ENCODE measurements at places on chromosomes 5 and 9. TPM values are rescaled to one million over a fixed set of nuclear protein-coding genes. Genes with fewer than 3 reads are reported as not detected.

Gene NSG2
- not detected for total RNA-seq

- H3K4me1 ChIP-seq, result peaks cover 42% of the 10 kb centered on the region
- no peak overlapping the region for H3K4me3 ChIP-seq
- no peaks in the 10 kb centered on the region for H3K27me3 ChIP-seq
- H3K27ac ChIP-seq, result no peak overlapping the region
These were observed 3.9 kb downstream of the C9orf72 start for GRCh38 chr9:27569406-27569805.

- DNase-seq, result no peak
- peaks cover 12% of the 10 kb centered on the region for H3K36me3 ChIP-seq
- H3K27ac ChIP-seq, result no peak overlapping the region
- H3K4me3 ChIP-seq, result no peak overlapping the region
These were observed 35.5 kb downstream of the RAPGEF1 start for GRCh38 chr9:131704141-131704983.

Gene EQTN
- not detected for total RNA-seq

DNA sequence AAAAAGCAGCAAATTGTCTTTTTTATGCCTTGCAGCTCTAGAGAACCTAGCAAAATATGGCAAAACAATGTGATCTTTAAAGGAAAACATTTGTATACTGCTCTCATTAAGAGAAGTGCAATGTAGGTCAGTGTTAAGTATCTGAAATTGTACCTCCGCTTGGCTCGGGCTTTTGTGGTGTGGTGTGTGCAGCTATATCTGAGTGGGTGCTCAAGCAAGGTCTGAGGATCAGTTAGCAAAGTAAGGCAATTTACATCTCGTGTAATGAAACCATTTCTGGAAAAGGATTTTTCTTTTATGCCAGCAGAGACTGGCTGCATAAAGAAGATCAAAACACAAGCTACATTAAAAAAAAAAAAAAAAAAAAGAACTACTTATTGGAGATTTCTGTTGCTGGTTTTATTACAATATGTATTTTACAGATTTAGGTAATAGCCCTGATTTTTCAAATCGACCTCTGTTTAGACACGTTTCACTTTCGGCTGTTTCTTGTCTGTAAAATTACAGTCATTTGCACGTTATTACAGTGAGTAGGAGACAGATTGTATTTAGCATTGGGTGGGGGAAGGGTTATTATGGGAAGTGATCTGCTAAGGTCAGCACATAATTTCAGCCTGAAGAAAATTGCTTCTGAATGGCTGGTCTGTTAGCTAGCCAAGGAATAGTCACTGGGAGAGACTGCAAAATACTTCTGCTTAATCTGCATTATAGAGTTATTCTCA, 7.9 kb upstream of the ZNF608 start:
- no peak for DNase-seq
- H3K27me3 ChIP-seq, result peaks cover 7% of the 10 kb centered on the region
- H3K36me3 ChIP-seq, result no peaks in the 10 kb centered on the region

DNA sequence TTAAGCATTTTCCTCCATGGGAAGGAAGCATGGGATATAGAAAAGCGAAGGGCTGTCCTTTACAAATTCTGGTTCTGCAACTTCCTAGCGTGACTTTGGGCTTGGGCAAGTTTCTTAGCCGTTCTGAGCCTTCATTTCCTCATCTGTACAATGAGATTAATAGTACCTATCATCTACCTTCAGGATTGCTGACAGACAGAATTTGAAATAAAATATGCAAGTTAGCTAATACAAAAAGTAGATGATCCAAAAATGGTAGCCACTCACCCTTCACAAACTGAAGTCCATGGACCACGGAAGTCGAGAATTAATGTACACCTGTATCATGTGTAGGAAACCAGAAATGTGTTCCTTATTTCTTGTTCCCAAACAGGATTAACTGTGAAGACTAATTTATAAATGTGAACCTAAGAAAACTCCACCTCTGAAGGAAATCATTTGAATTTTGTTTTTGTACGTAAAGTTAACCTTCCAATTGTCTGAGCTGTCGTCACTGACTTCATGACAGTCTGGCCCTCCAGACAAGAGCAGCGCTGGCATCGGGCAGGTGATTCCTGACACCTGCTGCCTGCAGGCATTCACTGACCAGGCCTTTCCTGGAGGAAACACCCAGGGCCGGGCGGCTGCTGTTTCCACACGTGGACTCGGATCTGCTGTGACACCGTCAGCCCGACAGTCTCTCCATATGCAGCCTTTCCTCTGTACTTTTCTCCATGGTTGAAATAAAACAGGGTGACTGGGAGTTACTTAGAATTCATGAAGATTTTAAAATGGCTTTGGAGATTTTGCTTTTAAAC, 63.4 kb downstream of the PSMB7 start:
- H3K4me3 ChIP-seq, result no peak overlapping the region
- DNase-seq, result no peak
- H3K4me1 ChIP-seq, result peaks cover under 1% of the 10 kb centered on the region

- no peaks in the 10 kb centered on the region for H3K27me3 ChIP-seq
- peaks cover 7% of the 10 kb centered on the region for H3K36me3 ChIP-seq
- H3K4me1 ChIP-seq, result peaks cover 19% of the 10 kb centered on the region
- no peak overlapping the region for H3K27ac ChIP-seq
These were observed 71.2 kb upstream of the GNA14 start for GRCh38 chr9:77719321-77719720.

- no peak for DNase-seq
- H3K27me3 ChIP-seq, result peaks cover 4% of the 10 kb centered on the region
- peaks cover 5% of the 10 kb centered on the region for H3K4me1 ChIP-seq
- no peak overlapping the region for H3K4me3 ChIP-seq
- no peaks in the 10 kb centered on the region for H3K36me3 ChIP-seq
These were observed 161.0 kb downstream of the SLC25A46 start for GRCh38 chr5:110899566-110900412.

Gene PTPN3
- 0.58 TPM for total RNA-seq

GRCh38 chr5:172356047-172356446, 72.5 kb upstream of the UBTD2 start:
- no peaks in the 10 kb centered on the region for H3K36me3 ChIP-seq
- H3K27ac ChIP-seq, result no peak overlapping the region
- peaks cover 2% of the 10 kb centered on the region for H3K27me3 ChIP-seq
- no peaks in the 10 kb centered on the region for H3K4me1 ChIP-seq
- no peak overlapping the region for H3K4me3 ChIP-seq

GRCh38 chr9:81470864-81471263, 218.5 kb downstream of the TLE1 start:
- no peaks in the 10 kb centered on the region for H3K36me3 ChIP-seq
- no peak overlapping the region for H3K4me3 ChIP-seq
- H3K27ac ChIP-seq, result no peak overlapping the region
- no peak for DNase-seq
- peaks cover 2% of the 10 kb centered on the region for H3K27me3 ChIP-seq
- no peaks in the 10 kb centered on the region for H3K4me1 ChIP-seq

DNA sequence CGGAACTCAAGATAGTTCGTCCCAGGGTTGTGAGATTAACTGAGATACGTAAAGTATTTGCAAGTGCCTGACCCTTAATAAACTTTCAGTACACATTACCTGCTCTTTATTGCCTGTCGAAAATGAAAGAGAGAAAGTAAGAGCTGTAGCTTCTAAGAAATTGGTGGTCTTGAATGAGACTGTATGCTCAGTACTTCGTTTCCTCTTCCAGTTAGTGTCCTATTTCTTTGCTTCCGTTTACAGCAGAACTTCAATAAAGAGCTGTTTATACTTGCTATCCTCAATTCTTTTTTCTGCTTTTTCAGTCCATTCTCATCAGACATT, 534 bp downstream of the SRFBP1 start:
- peaks cover 41% of the 10 kb centered on the region for H3K4me1 ChIP-seq
- H3K4me3 ChIP-seq, result peak overlapping the region; percentile 97
- DNase-seq, result no peak
- H3K36me3 ChIP-seq, result peaks cover 24% of the 10 kb centered on the region
- H3K27me3 ChIP-seq, result peaks cover 9% of the 10 kb centered on the region
- peak overlapping the region; percentile 99 for H3K27ac ChIP-seq

GRCh38 chr5:169354921-169355320, 54.0 kb upstream of the SLIT3 start:
- no peak overlapping the region for H3K4me3 ChIP-seq
- H3K4me1 ChIP-seq, result no peaks in the 10 kb centered on the region
- no peak overlapping the region for H3K27ac ChIP-seq
- DNase-seq, result no peak
- H3K36me3 ChIP-seq, result no peaks in the 10 kb centered on the region
- peaks cover 9% of the 10 kb centered on the region for H3K27me3 ChIP-seq

GRCh38 chr5:178347956-178348355, 115.4 kb upstream of the PHYKPL start:
- no peak overlapping the region for H3K27ac ChIP-seq
- no peak overlapping the region for H3K4me3 ChIP-seq
- no peaks in the 10 kb centered on the region for H3K36me3 ChIP-seq
- H3K27me3 ChIP-seq, result no peaks in the 10 kb centered on the region
- no peak for DNase-seq
- H3K4me1 ChIP-seq, result no peaks in the 10 kb centered on the region

DNA sequence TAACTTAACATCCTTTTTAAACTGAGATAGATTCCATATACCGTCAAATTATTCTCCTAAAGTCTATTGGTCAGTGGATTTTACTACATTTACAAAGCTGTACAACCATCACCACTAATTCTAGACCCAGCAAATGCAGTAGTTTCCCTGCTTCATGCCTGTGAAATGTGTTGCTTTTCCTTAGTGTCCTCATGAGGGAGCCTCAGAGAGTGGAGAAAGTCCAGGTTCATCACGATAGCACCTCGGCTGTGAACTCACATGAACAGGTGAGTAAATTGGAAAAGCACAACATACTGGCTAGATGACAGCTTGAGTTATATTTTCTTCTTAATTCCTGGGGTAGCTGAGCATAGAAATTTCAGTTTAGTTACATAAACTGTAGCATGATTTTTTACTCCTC, 653.7 kb downstream of the MTRR start:
- no peaks in the 10 kb centered on the region for H3K36me3 ChIP-seq
- no peak overlapping the region for H3K4me3 ChIP-seq
- H3K27me3 ChIP-seq, result no peaks in the 10 kb centered on the region
- H3K4me1 ChIP-seq, result no peaks in the 10 kb centered on the region

GRCh38 chr5:126519637-126520592, 75.1 kb downstream of the ALDH7A1 start:
- peaks cover 1% of the 10 kb centered on the region for H3K4me1 ChIP-seq
- DNase-seq, result no peak
- no peak overlapping the region for H3K27ac ChIP-seq

GRCh38 chr9:34570809-34571480, 18.6 kb downstream of the CNTFR start:
- no peak for DNase-seq
- H3K27ac ChIP-seq, result no peak overlapping the region
- no peak overlapping the region for H3K4me3 ChIP-seq
- peaks cover 19% of the 10 kb centered on the region for H3K27me3 ChIP-seq
- no peaks in the 10 kb centered on the region for H3K36me3 ChIP-seq
- H3K4me1 ChIP-seq, result no peaks in the 10 kb centered on the region

- H3K27me3 ChIP-seq, result no peaks in the 10 kb centered on the region
- H3K4me3 ChIP-seq, result no peak overlapping the region
- peak overlapping the region; percentile 89 for H3K27ac ChIP-seq
- peaks cover 33% of the 10 kb centered on the region for H3K4me1 ChIP-seq
- H3K36me3 ChIP-seq, result peaks cover 2% of the 10 kb centered on the region
These were observed 82.4 kb downstream of the ZNF354C start for GRCh38 chr5:179142434-179143198.

Gene TLX3
- not detected for total RNA-seq

DNA sequence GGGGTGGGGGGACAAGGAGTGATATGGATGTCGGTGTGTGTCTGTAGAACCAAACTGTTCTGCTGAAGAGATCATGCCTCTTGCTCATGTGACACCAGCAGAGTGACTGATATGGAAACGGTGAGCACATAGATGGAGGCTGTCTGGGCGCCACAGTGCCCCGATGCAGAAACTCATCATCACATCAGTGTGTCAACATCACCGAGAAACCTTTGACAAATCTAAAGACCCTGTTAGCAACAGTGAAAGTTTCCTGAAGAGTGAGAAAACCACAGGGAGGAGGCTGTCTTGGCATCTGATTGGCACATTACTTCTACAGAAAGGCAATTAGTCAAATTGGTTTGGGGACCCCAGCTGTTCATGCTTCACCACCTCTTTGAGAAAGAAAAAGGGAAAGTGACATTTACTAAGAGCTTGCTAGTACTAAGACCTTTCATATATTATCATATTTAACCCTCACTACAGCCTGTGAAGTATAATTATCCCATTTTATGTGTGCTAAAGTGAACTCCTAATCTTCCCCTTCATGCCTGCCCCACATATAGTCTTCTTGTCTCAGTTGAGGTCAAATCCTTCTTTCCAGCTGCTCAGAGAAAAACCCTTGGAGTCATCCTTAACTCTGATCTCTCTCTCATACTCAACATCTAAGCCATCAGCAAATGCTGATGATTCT, 25.6 kb downstream of the CSF2 start:
- peaks cover 87% of the 10 kb centered on the region for H3K4me1 ChIP-seq
- peak overlapping the region; percentile 90 for H3K27ac ChIP-seq
- H3K36me3 ChIP-seq, result peaks cover 8% of the 10 kb centered on the region
- peak overlapping the region; percentile 51 for H3K4me3 ChIP-seq
- peak; percentile 92 for DNase-seq

DNA sequence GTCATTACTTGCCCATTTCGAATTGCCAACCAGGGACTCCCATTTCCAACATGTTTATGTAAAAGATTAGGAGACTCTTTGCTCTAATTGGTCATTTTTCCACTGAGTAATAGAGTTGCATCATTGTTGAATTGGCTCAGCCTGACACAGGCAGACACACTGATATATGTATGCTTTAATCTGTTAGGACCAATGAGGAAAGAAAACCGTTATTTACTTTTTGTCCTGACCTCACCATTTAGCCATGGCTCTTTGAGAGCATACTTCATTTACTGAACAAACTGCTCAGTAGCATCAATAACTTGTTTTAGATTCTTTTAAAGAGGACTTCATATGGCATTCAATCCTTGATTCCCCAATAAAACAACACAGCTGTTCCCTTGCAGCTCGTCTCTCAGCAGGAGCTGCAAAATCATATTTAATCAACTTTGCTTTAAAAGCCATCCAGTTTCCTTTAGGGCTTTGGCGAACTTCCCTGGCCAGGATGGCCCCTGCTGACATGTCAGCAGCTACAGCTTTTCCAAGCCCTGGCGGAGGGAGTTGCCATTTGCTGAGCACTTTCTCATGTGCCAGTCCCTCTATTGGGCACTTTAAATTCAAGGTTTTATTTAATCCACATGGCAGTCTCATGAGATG, 251.5 kb upstream of the TNC start:
- DNase-seq, result no peak
- peaks cover 2% of the 10 kb centered on the region for H3K27me3 ChIP-seq
- H3K4me3 ChIP-seq, result no peak overlapping the region
- H3K27ac ChIP-seq, result no peak overlapping the region

GRCh38 chr5:68033029-68033428, 182.5 kb upstream of the PIK3R1 start:
- no peak for DNase-seq
- H3K4me1 ChIP-seq, result no peaks in the 10 kb centered on the region
- H3K27me3 ChIP-seq, result no peaks in the 10 kb centered on the region
- no peaks in the 10 kb centered on the region for H3K36me3 ChIP-seq

- H3K4me1 ChIP-seq, result no peaks in the 10 kb centered on the region
- no peaks in the 10 kb centered on the region for H3K36me3 ChIP-seq
- no peak for DNase-seq
- H3K27ac ChIP-seq, result no peak overlapping the region
These were observed 291.5 kb downstream of the ARRDC3 start for GRCh38 chr5:91091471-91092234.

Gene GADD45G
- 5.0 TPM for total RNA-seq

GRCh38 chr5:132136906-132137305, 63.3 kb downstream of the CSF2 start:
- H3K27ac ChIP-seq, result no peak overlapping the region
- no peak overlapping the region for H3K4me3 ChIP-seq
- H3K36me3 ChIP-seq, result peaks cover 1% of the 10 kb centered on the region

Gene TYRP1
- not detected for total RNA-seq

GRCh38 chr5:42001673-42002072, 76.6 kb downstream of the FBXO4 start:
- H3K27ac ChIP-seq, result no peak overlapping the region
- H3K4me3 ChIP-seq, result no peak overlapping the region
- H3K27me3 ChIP-seq, result peaks cover 5% of the 10 kb centered on the region
- no peak for DNase-seq

Gene SEC24A
- total RNA-seq, result 29.3 TPM
